ENCODE measurements at places on chromosomes 13 and 19. TPM values are rescaled to one million over a fixed set of nuclear protein-coding genes. Genes with fewer than 3 reads are reported as not detected.
A peak's percentile ranks its signal among the peaks of the same experiment; 100 is the strongest.

ZNF844 gene
- 16.1 TPM for total RNA-seq

DCAF15 gene
- 9.8 TPM for total RNA-seq

GSX1 gene
- not detected for total RNA-seq

JAK3 gene
- total RNA-seq = 50.2 TPM

CBLC gene
- 13.2 TPM for total RNA-seq

LILRA1 gene
- not detected for total RNA-seq

USP12 gene
- total RNA-seq = 52.2 TPM

ZSCAN5C gene
- total RNA-seq = not detected

DNA sequence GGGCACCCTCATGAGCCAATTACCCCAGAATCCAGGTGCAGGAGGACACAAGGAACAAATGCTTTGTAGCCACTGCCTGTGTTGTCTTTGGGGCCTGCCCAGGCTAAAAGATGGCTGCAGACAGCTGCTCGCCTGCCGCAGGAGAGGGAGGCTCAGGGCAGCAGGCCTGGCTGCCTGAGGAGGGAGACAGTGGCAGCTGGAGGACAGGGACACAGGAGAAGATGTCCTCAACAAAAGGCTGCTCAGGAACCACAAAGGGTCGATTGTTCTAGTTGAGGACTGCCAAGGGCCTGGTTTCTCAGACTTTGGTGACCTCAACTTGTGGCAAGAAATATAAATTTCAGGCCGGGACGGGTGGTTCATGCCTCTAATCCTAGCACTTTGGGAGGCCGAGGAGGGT lies 7.6 kb downstream of the SIRT2 start:
- no peak for DNase-seq

DNA sequence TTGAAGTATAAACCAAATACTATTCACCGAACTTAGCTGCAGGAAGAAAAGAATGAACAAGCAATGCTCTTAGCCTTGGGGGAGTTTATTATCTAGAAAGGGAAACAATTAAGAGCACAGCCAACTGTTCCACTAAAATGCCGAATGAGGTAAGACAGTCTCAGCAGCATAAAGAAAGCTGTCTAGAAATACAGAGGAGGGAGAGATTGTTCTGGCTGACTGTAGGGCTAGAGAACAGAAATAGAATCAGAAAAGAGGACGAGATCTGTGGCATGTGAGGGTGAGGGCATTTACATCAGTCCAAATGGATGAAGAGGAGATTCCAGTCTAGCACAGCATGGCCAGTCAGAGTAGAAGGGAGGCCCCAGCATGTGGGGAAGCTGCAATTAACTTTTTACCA lies 56.8 kb upstream of the TNFRSF19 start:
- no peak for DNase-seq

DNA sequence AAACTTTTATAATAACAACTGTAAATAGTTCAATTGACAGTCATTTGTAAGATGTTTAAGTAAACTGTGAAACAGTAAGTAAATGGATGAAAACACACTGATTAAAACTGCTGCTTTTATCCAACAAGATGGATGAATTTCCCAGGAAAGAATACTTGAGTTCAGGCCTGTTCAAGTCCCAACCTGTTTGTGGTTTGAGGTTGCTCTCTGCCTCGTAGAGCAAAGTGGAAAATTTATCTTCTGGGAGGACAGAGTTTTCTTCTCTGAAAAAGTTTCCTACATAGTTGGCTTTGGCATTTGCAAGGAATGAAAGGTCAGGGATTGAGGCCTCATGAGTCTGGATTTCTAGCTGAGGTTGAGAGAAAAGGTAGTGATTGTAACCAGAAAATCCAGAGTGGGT lies 15.2 kb upstream of the ZNF543 start:
- DNase-seq = no peak

DNA sequence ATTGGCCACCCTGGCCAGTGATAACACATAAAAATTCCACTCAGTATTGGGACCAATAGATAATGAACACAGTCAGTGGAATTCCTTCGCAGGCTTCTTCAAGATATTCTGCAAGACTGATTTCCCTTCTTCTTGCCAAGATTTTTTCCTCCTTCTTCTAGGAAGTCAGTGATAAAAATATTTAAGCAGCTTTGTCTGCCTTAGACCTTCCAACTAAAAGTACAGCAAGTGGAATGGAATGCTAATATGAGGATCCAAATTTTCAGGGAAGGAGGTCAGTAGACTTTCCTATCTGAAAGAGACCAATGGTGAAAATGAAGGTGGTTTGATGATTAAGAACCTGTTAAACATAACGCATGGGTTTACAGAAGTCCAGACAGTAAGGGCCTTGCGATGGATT lies 9.6 kb downstream of the STARD13 start:
- no peak for DNase-seq

DNA sequence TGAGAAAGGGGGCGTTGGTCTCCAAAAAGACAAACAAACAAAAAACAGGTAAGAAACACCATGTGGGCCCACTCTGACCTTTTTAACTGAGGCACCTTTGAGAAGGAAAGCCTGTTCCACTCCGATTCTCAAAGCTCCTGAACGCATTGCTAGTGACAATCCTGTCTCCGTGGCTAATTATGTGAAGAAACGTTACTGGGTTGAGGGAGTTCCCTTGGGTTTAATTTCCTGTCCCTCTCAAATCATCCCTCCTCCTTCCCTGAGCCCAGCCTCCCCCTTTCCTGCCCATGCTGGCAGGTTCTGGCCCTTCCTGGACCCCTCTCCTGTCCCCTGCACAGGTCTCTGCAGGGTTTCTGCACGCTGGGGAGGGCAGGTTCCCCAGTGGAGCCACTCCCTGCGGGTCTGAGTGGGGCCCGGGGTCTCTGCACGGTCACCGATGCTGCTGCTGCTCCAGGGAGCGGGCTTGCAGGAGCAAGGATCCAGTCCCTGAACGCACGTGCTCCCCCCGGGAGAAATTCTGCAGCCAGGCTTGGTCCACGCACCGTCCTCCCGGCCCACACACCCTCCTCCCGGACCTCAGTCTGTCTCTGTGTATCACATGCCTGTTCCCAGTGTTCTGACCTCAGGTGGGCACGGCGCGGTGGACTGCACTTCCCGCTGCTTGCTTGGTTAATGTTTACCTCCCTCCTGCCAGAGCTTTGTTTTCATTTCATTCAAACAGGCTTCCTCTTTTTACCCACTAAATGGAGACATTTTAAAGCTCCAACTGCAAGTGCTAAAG lies 76.4 kb upstream of the MCF2L start:
- DNase-seq = peak; percentile 61

DNA sequence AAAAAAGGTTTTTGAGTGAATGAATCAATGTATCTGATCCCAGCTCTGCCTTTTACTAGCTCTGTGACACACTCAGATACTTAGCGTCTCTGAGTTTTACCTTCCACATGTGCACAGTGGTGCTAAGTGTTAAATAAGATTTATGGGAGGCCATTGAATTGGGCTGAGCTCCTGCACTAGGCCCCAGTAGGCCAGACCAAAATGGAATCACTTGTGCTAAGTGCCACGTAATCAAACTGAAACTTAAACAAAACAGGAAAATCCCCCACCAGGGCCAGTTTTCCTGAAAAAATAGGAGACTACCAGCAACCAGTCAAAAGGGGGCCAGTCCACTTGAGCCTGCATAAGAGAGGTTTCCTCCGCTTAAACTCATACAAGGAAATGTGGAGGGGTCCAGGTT lies 40.9 kb downstream of the GJA3 start:
- no peak for DNase-seq

- no peak for DNase-seq
Measured at GRCh38 chr19:49327878-49328544, 3.0 kb upstream of the SLC6A16 start.

DNA sequence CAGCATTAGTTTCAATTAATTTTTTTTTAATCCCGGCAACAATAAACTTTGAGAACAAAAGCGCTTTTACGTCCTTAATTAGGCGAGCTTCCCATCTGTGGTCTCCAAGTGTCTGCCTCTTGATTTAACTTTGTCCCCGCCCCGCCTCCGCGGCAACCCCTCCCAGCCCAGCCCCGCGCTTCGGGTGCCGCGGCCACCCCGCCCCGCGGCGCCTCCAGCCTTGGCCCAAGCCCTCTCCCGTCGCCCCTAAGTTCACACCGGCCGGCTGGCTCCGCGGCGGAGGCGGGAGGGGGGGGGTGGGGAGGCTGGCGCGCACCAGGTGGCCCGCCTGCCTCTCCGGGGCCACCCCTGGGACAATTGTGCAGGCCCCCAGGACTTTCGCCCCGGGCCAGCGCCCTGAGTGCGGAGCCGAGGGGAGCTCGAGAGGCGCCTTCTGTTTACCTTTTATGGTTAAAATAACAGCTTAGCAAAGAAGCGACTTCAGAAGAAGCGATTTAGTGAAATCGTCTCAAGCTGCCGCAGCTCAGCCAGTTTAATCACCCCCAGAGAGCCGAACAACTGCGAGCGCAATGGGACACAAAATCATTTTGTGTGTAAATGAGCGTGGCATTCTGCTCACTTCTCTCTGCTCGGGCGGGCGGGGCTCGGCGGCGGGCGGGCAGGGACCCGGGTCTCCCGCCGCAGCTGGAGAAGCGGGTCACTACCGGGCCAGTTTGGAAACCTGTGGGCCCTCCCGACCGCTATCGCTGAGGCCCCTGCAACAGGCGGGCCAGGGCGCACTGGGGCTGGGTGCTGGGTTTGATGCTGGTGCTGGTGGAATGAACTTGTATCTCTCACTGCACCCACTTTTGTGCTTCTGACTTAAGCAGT lies 1.4 kb downstream of the KCTD15 start:
- peak; percentile 57 for DNase-seq

- peak; percentile 30 for DNase-seq
Measured at GRCh38 chr13:33606692-33607091, 211.3 kb upstream of the RFC3 start.

- DNase-seq = no peak
Measured at GRCh38 chr13:46495651-46496050, 57.3 kb upstream of the LRCH1 start.

- DNase-seq = no peak
Measured at GRCh38 chr13:110811771-110812120, 98.2 kb downstream of the ING1 start.

DNA sequence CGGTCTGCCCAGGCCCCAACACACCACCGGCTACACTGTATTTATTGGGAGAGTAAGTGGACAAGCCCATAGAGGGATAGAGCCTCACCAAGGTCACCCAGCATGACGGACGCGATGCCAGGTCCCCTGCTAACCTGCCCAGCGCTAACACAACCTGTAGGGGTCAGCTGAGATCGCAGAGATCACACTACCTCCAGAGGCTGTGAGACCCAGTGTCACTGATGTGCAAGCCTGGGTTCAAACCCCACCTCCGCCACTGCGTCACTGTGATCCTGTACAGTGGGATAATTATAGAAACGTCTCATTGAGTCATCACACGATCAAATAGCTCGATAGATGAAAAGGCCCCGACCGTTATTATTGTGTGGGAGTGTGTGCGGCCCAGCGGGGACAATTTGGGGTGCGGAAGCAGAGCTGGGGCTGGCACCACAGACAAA lies 10.6 kb upstream of the TLE2 start:
- peak; percentile 47 for DNase-seq

DNA sequence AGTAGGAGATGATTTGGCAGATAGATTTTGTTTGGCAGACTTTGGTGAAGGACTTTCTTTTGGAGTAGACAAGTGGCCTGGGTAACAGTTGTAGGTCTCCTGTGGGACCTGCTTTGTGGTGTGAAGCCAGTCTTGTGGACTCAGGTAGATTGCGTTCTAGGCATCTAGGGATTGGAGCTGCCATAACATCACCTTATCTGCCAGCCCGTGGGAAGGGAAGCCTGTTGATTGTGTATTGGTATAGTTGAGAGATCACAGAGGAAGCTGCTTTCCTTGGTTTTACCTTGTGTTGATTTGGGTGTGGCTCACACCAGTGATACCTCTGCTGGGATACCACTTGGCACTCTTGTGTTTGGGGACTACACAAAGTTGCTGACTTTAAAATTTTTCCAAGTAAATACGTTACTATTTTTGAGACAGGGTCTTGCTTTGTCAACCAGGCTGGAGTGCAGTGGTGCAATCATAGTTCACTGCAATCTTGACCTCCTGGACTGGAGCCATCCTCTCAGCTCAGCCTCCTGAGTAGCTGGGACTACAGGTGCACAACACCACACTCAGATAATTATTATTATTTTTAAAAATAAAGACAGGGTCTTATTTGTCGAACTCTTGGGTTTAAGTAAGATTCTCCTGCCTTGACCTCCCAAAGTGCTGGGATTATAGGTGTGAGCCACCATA lies 7.8 kb downstream of the HNRNPM start:
- DNase-seq = no peak

GRCh38 chr13:46575301-46575771 lies 22.4 kb downstream of the LRCH1 start:
- DNase-seq = peak; percentile 51

GRCh38 chr13:113668491-113668971 lies 1.5 kb downstream of the GRK1 start:
- no peak for DNase-seq

DNA sequence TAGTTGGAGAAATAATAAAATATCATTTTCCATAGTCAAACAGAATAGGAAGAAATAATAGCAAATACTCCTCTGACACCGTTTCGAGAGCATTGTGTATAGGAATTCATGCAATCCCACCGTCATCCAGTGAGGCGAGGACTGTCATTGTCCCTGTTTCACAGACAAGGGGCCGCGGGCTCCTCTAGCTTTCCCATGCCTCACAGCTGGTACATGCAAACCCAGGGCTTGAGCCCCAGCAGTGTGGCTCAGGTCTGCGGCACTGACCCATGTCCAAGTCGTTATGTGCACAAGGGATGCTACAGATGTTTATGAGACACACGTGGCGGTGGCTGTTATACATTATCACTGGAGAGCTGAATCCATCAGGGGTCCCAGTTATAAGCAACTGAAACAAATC lies 18.5 kb upstream of the ATP11A start:
- DNase-seq = no peak

All from stomach (tissue), 19 donors.